ENCODE measurements at places on chromosomes 16 and 17. TPM values are rescaled to one million over a fixed set of nuclear protein-coding genes. Genes with fewer than 3 reads are reported as not detected.

DNA sequence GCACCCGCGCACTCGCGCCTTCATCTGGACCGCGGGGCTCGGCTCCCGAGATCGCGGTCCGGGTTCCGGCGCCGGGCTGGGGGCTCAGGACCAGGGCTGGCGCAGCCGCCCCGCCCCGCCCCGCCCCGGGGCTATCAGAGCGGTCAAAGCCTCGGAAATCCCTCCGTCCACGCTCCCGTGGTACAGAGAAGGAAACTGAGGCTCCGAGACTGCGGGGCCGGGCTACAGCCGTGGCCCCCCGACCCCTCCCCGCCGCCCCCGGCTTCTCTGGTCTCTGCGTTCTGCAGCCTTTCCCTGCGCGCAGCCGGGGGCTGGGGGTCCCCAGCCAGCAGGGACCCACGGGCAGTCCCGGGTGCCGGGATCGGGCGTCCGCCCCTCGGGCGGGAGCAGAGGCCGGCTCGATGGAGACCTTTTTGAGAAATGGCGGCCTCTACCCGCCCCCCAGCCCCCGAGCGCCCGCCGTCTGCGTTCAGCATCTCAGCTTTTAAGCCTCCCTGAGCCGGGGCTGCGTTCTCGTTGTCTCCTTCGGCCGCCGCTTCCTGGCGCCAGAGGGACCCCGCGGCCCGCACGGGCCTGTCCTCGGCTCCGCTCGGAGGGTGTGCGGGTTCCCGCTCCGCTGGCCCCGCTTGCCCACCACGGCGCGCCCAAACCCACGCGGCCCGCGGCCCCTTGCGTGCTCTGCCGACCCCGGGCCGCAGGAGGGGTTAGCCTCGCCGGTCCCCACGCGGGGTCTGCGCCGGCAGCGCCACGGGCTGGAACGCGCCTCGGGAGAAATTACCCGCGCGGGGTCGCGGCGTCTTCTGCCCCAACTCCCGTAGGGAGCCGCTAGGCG lies 1.5 kb upstream of the NPTX1 start:
- DNase-seq: no peak

- DNase-seq: no peak
Measured at GRCh38 chr17:82314727-82315605, 2.4 kb downstream of the CD7 start.

DNA sequence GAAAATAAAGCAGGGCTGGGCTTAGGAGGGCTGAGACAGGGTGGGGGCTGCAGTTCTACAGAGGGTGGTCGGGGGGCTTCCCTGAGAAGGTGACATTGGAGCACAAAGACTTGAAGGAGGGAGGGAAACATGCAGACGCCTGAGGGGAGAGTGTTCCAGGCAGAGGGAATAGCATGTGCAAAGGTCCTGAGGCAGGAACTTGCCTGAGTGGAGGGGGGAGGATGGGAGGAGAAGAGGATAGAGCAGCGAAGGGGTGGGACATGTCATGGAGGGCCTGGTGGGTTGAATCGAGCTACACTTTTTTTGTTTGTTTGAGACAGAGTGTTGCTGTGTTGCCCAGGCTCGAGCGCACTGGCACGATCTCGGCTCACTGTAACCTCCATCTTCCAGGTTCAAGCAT lies 33.0 kb downstream of the GINS3 start:
- no peak for DNase-seq

DNA sequence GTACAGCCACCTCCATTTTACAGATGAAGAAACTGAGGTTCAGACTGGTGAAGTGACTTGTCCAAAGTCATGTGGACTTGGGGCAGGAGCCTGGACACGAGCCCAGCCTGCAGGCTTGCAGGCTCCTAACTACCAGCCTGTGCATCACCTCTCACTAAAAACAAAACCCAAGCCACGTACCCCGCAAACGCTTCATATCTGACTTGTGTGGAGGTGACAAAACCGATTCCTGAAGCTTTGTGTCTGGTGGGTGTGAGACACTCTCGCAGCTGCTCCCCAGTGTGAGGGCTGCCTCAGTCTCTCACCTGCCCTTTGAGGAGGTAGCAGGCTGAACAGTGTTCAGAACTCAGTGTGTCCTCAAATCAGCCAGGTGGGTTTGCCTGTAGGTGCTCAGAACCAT lies 8.4 kb downstream of the HNF1B start:
- no peak for DNase-seq

- DNase-seq: no peak
Measured at GRCh38 chr16:85761861-85762260, 11.0 kb upstream of the C16orf74 start.

DNA sequence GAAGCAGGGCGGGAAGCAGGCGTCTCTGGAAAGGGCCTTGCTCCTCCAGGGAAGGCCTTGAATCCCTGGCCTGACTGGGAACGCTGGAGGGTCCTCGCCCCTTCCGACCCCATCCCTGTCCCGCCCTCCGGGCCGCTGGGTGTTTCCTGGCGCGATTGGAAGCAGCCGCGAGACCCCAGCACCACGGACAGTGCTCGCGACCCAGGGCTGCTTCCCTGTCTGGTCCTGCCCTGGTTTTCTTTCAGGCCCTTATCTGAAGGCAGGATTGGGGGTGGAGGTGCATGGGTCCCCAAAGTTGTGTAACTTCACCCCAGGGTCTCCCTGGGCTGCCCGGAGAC lies 2.1 kb downstream of the MGAT5B start:
- no peak for DNase-seq

The PLA2G10 gene
- 0.24 TPM for polyA plus RNA-seq

- no peak for DNase-seq
Measured at GRCh38 chr16:3487521-3488410, 7.5 kb downstream of the C16orf90 start.

DNA sequence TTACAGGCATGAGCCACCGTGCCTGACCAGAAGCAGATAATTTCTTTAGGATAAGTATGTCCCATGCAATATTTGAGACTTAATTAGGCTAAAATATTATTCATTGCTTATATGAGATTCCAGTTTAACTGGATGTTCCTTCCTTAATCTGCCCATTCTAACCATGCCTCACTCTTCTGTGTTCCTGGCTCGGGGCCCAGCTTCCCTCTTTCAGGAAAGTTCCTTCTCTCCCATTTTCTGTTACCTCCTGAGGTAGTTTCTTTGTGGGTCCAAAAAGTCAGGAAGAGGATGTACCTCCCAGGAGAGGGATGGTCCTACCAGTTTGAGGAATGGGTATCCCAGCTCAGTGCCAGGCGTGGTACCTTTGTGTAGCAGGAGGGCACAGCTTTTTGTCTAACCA lies 23.3 kb downstream of the UNK start:
- DNase-seq: no peak

DNA sequence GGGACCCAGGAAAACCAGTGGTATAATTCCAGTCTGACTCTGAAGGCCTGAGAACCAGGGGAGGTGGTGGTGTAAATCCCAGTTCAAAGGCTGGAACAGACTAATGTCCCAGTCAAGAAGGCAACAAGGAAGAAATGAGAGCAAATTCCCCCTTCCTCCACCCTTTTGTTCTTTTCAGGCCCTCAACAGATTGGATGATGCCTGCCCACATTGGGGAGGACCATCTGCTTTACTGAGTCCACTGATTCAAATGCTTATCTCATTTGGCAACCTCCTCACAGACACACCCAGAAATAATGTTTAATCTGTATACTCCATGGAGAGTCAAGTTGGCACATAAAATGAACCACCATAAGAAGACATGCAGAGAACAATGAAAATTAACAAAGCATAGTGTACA lies 61.9 kb upstream of the CRYM start:
- DNase-seq: no peak
